ENCODE measurements at places on chromosomes 16 and 17.

DNA sequence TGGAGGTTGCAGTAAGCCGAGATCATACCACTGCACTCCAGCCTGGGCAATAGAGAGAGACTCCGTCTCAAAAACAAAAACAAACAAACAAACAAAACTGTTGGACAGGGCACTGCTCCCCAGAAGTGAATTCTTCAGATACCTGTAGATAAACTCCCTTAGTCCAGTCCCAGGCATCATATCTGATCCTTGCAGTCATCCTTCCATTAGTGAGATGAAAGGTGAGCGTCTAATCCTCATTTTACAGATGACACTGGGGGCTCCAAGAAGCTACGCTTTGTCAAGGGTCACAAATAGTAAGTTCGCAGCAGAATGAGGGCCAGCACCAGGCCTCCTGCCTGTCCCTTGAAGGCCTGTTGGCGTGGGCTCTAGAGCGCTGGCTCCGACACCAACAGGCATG is 102.0 kb downstream of the OR1D5 start:
- no peak for DNase-seq

DNA sequence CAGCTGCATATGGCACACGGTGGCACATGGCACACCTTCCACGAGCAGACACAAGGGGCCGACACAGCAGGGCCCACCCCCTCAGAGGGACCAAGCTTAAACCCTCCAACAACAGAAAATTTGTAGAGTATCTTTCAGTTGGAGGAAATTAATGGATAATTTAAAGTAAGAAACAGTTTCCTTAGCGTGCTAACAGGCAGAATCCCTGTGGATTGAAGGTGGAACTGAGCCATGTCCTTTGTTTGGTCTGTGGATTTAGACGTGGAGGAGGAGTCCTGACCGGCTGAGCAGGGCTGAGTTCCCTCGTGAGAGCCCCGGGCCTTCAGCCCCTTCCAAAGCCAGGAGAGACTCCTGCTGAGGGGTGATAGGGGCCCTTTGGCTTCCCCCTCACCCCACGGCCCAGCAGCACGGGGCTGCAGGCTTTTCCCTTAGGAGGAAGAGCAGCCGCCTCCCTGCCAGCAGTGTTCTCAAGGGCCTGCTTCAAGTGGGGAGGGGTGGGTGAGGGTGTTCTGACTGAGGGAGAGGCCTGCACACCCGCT is 1.4 kb upstream of the CYB561 start:
- no peak for DNase-seq

DNA sequence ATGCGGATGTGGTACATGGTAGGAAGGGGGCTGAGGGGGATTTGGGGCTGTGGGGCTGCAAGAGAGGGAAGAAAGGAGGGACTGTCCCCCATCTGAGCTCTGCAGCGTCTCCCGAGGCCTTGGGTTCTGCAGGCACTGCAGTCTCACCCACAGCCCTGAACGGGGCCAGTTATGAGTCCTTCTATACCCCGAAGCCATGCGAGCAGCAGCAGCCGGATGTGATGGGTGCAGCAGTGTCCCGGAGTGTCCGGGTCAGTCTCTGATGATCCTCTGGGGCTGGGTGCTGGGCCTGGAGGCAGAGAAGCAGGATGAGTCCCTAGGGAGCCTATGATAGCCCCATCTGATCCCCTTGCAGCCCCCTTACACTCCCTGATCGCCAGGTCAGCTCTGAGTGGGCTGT is 41.5 kb downstream of the CPNE2 start:
- DNase-seq = no peak

DNA sequence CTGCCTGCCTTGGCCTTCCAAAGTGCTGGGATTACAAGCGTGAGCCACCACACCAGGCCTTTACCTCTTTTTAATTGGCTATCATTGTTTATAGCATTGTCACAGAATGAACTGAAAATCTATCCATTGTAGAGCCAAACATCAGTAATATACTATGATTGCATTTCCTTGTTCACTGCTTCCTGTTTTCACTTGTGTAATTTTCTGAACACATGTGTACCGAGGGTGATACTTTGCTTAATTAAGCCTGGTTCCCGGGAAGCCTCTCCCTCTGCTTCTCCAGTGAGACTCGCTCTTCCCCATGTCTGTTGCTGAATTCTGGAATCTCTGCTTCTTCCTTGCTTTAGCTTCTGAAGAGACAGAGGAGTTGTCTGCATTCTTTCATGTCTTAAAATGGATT is 33.1 kb downstream of the POLR3E start:
- DNase-seq = no peak

DNA sequence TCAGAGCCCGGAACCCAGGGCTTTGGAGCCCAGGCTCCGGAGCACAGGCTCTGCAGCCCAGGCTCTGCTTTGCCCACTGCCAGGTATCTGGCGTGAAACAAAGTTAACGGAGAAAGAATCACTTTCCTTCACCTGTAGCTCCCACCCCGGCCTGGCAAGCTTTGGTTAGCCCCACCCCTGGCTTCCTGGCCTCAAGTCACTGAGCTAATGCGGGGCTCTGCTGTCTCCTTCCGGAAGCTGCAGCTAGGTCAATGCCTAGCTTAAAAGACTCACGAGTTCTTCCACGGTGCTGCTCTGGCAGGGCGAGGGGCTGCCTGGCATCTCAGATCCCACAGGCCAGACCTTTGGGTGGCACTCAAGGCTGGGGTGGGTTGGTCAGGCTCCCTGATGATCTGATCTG is 21.1 kb upstream of the SPPL2C start:
- no peak for DNase-seq

DNA sequence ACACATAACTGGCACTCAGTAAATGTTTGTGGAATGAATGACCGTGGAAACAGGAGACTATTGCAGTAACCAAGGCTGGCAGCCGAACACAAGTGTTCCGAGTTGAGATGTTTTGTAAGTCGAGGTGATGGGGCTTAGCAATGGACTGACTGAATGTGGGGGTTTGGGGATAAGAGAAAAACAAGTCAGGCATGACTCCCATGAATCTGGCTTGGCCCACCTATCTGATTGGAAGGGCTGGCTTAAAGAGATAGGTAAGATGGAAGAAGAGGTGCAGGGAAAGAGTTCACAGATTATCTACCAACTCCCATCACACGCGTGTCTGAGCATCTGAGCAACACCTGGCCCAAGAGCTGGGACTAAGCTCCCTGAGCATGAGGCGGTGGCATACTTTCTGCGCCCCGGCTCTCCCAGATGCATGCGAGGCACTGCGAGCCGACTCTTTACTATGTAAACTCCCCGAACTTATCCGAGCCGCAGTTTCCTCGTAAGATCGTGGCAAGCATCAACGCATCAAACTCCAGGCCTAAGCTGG is 539 bp downstream of the IFT20 start:
- DNase-seq = no peak

DNA sequence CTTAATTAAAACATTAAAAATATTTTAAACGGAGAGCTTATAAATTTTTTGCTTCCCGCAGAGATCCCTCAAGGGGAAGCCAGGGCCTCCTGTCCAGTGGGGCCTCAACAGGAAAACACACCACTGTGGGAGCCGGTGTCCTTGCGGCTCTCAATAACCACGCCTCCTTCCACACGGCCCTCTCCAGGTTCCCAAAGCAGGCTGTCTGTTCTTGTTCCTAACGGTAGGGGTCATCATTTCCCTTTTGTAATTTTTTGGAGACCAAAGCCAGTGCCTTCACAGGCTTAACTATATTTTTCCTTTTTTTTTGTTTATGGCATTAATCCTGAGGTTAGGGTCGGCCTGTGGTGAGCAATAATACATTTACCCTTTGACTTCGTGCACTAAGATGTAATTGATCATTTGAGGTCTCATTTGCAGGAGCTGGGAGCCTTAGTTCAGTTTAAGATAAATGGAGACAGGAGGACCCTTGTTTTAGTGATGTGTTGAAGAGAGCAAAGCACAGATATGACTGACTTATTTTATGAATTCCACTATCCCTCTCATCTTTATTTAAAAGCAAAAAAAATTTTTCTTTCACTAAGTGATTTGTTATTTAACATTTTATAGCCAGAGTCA is 77.5 kb upstream of the N4BP1 start:
- DNase-seq = peak; percentile 34

GRCh38 chr17:4514206-4514605 is 15.5 kb downstream of the SPNS2 start:
- no peak for DNase-seq

DNA sequence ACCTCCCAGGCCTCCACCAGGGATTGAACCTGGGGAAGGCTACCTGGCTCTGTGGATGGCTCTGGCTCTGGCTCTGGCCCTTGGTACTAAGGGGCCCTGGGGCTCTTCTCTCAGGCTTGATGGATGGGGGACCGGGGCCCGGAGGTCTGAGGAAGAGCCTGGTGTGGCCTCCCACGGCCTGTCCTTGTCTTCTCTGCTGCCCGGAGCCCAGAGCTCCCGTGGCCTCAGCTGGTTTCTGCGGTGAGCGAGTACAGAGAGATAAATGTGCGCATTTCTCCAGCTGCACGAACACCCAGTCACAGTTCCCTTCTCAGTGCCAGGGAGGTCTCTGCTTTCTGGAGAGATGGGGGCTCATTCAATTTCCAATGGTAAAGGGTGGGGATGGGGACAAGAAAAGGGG is 9.2 kb downstream of the MGAT5B start:
- DNase-seq = no peak

DNA sequence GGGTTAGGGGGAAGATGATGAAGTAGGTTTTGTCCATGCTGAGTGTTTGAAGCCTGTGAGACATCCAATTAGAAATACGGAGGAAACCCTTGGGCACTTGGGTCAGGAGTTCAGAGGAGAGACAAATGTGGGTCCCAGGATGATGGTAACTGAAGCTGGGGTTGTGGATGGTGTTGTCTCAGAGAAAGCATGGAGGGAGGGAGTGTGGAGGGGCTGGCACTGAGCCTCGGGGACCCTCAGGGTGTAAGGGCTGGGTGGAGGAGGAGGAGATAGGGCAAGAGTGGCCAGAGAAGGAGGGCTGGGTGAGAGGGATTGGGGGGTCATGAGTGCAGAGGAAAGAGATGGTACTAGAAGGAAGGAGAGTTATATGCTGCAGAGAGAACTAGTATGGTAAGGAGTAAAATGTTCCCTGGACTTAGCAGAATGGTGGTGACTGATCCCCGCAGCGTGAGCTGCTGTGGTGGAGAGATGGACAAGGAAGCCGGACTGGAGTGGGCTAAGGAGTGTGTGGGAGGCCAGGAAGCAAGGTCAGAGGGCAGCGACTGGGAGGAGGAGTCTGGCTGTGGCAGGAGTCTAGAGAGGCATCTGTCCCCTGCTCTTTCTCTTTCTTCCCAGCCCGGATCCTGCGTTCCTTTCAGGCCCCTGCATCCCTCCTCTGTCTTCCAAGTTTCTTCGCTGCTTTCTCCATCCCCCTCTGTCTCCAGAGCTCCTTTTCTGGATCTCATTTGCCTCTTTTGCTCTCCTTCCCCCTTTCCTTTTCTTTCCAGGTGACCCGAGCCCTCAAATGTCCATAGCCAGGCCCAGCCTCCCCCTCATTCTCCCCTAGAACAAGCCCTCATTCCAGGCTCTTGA is 3.9 kb upstream of the COL1A1 start:
- DNase-seq = no peak

- DNase-seq = no peak
These were observed 56.9 kb downstream of the VMP1 start for GRCh38 chr17:59764292-59764741.

- no peak for DNase-seq
These were observed 7.4 kb upstream of the ABR start for GRCh38 chr17:1186923-1187771.

- DNase-seq = no peak
These were observed at the start of gene KCNJ12 for GRCh38 chr17:21376081-21376758. Gene KCNJ12 (plus strand): TSS chr17:21376357. CDS start chr17:21415343, 38,986 bp downstream.

- no peak for DNase-seq
These were observed 164.0 kb downstream of the MAP2K6 start for GRCh38 chr17:69578385-69578936.

DNA sequence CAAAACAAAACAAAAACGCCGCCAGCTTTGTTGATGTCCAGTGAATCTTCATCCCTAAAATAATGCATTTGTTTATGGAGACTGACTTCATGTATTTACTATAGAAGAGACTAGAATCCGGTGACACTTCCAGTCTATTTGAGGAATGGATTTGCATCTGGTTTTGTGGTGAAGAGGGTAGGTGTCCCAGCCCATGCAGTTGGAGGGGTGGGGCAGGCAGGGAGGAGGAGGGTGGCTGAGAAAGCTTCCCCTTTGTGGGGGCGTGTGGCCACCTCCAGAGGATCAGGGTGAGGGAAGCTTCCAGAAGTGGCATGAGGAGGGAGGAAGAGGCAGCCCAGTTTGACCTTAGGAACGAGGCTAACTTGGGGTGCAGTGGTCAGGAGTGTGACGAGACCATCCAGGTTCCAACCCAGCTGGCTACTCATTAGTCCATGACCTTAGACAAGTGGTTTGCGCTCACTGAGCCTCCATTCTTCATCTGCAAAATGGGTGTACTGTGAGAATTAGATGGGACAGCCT is 69.5 kb downstream of the CMIP start:
- no peak for DNase-seq

- peak; percentile 20 for DNase-seq
These were observed 317.2 kb downstream of the C16orf95 start for GRCh38 chr16:87000001-87000400.

DNA sequence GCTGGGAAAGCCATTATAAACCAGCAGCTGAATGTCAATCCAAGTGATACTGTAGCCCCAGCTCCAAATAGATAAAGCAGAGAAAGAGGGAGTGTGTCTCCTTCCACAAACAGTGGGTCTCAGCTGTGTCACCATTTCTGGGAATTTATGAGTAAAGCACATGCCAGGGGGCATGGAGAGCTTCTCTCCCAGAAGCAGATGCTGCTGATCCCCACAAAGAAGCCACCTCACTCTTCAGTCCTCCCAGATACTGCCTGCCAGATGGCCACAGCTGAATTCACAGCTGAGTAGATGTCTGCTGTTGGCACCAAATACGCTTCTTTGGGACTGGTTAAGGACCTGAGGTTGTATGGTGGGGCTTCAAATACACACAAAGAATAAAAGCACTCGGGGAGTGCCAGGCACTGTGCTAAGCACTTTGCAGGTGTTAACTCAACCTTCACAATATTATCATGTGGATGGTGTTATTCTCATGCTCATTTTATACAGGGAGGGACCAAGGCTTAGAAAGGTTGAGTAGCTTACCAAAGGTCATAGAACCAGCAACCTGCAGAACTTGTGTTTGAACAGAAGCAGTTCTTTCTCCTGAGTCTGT is 298.3 kb downstream of the CDH11 start:
- DNase-seq = no peak

GRCh38 chr16:59748531-59748930 is 1014.4 kb upstream of the GOT2 start:
- DNase-seq = no peak

DNA sequence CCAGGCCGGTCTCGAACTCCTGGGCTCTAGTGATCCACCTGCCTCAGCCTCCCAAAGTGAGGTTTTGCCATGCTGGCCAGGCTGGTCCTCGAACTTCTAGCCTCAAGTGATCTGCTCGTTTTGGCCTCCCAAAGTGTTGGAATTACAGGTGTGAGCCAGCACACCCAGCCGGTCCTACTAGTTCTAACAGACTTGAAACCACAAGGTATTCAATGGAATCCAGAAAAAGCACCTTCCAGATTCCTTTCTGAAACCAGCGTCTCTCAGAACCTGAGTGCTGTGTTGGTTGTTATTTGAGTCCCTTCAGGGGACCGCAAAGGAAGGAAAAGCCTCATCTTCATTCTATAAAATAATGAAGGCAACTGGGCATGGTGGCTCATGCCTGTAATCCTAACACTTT is 4.1 kb downstream of the KRABD2 start:
- no peak for DNase-seq
